ENCODE measurements at places on chromosomes 5 and 9. TPM values are rescaled to one million over a fixed set of nuclear protein-coding genes. Genes with fewer than 3 reads are reported as not detected.

DAPK1 gene
- total RNA-seq: 19.7 TPM

RAD23B gene
- 222 TPM for total RNA-seq

SMIM23 gene
- not detected for total RNA-seq

RASGEF1C gene
- not detected for total RNA-seq

LCN6 gene
- not detected for total RNA-seq

GRCh38 chr5:154782326-154782725, 27.1 kb downstream of the LARP1 start:
- DNase-seq: no peak

- DNase-seq: peak; percentile 83
Measured at GRCh38 chr5:151051066-151051930, 29.5 kb downstream of the TNIP1 start.

- no peak for DNase-seq
Measured at GRCh38 chr5:23072179-23072578, 219.0 kb upstream of the CDH12 start.

- DNase-seq: no peak
Measured at GRCh38 chr5:76736679-76737556, 21.0 kb downstream of the F2R start.

GRCh38 chr9:95980262-95981125, 105.0 kb downstream of the ERCC6L2 start:
- DNase-seq: peak; percentile 81

GRCh38 chr9:104555521-104555920, 13.4 kb upstream of the OR13C8 start:
- no peak for DNase-seq

DNA sequence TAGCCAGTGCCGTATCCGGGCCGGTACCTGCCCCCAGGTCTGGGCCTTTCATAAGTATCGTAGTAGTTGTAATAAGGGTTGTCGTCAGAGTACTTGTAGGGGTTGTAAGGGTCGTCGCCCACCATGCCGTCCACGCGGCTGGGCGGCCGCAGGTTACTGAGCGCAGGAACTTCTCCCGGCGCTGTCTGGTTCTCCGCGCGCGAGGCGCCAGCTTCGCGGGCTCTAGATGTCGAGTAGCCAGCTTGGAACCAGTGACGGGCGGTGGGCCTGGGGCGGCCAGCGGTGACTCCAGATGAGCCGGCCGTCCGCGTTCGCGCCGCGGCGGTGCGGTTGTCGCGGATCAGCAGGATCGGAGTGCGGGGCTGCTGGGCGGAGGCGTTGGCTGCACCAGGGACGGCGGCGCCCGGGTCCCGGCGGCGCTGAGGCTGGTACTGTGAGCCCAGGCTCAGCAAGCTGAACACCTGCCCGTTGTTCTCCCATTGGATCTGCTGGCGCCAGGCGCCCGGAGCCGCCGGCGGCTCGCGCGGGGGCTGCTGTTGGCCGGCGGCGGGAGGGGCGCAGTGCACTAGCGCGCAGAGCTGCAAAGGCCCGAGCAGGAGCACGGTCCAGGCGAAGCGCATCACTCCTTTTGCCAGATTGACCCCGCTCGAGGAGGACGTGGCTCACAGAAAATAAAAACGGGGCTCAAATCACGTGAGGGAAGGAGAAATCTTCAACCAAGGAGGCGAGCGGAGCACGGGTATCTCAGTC, 518 bp downstream of the LOX start:
- peak; percentile 41 for DNase-seq
